ENCODE measurements at places on chromosomes 12 and 14. TPM values are rescaled to one million over a fixed set of nuclear protein-coding genes. Genes with fewer than 3 reads are reported as not detected.

Gene CDK2
- 35.6 TPM for total RNA-seq

Gene DDHD1
- total RNA-seq, result 25.1 TPM

Gene TSPAN19
- under 0.01 TPM for total RNA-seq

Gene CLEC1B
- total RNA-seq, result not detected

Gene UBR7
- total RNA-seq, result 19.5 TPM

Gene SDSL
- 3.0 TPM for total RNA-seq

Gene SLC25A21
- total RNA-seq, result not detected

Gene LRRC10
- not detected for total RNA-seq

Gene C1R
- 128 TPM for total RNA-seq

Gene PZP
- not detected for total RNA-seq

Gene CACNA1C
- total RNA-seq, result 15.9 TPM

Gene CPM
- total RNA-seq, result 14.3 TPM

Gene DHRS7
- 108 TPM for total RNA-seq

Gene BICDL1
- total RNA-seq, result not detected

Gene VDR
- 2.0 TPM for total RNA-seq

Gene DCN
- total RNA-seq, result 2,463 TPM

Gene CCDC196
- not detected for total RNA-seq

Gene OR6C1
- not detected for total RNA-seq

Gene PRKD1
- 43.6 TPM for total RNA-seq

Gene C1RL
- 15.4 TPM for total RNA-seq
